ENCODE measurements at places on chromosomes 6 and 20.

GRCh38 chr6:91299544-91300491 lies 712.9 kb upstream of the MAP3K7 start:
- DNase-seq: no peak

DNA sequence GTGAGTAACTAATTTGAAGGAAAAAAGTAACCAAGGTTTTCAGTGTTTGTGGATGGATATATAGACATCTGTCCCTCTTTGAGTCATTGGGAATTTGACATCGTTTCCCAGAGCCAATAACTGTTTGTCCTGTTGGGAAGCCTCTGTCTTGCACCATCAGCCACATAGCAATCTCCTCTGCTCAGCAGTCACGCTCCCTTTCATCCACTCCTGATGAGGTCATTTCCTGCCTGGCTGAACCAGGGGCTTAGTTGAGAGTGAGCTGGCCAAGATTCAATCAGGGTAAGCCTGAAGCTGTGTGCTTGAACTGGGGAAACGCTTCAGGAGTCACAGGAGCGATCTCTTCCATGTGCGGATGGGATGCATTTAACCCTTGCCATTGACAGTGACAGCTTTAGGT lies 121.5 kb upstream of the FOXQ1 start:
- DNase-seq: no peak

- DNase-seq: no peak
These were observed 91.0 kb downstream of the REPS1 start for GRCh38 chr6:138897031-138897430.

DNA sequence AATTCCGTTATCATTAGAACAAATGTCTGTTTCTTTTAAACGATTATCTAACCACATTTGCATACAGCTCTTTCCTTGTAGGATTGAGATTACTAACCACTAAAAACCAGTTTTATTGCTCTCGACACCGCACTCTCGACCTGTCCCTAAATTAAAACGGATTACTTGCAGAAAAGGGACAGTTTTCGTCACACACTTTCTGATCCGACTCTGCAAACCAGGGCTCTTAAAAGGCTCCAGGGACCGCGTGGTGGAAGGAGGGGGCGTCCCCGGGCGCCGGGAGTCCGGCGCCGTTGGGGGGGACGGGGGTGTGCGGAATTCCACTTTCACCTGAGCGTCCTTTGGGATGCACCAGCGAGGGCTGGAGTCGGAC lies 731 bp downstream of the MAK start:
- DNase-seq: no peak

DNA sequence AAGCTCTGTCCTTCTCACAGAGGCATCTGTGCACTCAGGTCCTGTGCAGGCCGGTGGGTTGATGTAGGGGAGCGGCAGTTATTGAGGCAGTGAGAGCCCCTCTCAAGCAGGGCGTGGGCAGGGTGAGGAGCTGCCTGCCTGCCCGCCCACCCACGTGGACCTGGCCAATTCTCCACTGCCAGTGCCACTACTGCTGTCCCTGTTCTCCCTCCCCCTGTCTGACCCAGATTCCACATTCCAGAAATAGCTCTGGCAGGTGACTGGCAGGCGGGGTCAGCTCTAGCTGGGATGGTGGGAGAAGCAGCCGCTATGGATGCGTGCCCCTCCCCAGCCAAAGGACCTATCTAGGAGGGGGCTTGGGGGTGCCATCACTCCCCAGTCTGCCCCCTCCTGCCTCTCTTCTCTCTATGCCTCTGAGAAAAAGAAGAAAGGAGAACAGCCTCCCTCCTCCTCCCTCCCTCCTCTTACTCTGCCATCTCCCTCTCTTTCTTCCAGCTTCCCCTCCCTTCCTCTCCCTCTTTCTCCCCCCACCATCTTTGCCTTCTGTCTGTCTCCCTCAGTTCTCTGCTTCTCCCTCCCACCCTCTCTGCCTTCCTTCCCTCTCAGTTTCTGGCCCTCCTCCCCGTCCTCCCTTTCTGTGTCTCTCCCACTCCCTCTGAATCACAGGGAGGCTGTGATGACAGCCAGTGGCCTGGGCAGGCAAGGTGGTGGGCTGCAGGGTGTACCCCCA lies 86.5 kb upstream of the MYL9 start:
- no peak for DNase-seq

DNA sequence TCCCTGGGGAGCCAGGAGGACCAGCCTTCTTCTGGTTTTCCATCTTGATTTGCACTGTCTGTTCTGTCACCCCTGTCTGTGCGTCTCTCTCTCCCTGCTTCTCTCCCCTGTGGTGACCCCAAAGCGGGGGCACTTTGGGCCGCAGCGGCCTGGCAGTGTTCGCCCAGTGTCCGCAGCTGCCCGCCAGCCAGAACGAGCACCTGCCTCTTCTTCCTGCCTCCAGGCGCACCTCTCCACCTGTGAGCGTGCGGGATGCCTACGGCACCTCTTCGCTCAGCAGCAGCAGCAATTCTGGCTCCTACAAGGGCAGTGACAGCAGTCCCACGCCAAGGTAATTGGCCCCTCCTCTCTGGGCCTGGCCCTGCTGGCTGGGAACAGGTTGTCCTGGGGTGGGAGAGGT lies 30.8 kb downstream of the SNPH start:
- DNase-seq: no peak

- peak; percentile 33 for DNase-seq
These were observed 2.9 kb downstream of the TMEM30A start for GRCh38 chr6:75281653-75282052.
